ENCODE measurements at places on chromosomes 1 and 21.
A peak's percentile ranks its signal among the peaks of the same experiment; 100 is the strongest.

- DNase-seq, result no peak
Measured at GRCh38 chr1:2166254-2166653, 28.3 kb downstream of the FAAP20 start.

DNA sequence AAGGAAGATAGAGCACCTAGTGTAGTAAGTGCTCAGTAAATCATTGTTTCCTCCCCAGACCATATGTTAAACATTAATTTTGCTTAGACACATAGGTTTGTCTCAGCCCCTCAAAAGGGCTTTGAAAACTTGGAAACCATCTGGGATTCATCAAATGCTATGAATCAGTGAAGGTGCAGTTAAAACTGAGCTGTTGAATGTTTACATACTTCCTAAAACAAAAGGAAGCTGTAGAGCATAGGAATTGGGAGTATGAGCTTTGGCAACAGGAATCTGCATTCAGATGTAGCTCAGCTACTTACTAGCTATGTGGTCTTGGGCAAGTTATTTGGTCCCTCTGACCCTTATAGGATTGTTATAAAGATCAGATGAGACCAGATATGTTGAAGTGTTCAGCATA lies 18.7 kb upstream of the PODN start:
- DNase-seq, result no peak

DNA sequence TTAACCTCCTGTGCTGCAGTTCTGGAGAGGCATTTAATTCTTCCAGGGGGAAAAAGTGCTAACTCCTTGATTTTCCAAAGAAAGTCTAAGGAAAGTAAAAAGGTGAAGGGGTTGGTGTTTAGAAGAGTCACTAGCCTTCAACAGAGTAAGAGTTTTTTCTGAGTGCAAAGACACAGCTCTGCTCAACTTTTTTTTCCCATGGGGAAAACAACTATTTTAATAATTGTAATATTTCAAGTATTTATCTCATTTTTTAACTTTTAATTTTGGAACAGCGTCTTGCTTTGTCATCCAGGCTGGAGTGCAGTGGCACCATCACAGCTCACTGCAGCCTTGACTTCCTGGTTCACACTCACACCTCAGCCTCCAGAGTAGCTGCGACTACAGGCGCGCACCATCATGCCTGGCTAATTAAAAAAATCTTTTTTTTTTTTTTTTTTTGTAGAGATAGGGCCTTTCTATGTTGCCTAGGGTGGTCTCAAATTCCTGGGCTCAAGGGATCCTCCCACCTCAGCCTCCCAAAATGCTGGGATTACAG lies 202.6 kb downstream of the APP start:
- no peak for DNase-seq

DNA sequence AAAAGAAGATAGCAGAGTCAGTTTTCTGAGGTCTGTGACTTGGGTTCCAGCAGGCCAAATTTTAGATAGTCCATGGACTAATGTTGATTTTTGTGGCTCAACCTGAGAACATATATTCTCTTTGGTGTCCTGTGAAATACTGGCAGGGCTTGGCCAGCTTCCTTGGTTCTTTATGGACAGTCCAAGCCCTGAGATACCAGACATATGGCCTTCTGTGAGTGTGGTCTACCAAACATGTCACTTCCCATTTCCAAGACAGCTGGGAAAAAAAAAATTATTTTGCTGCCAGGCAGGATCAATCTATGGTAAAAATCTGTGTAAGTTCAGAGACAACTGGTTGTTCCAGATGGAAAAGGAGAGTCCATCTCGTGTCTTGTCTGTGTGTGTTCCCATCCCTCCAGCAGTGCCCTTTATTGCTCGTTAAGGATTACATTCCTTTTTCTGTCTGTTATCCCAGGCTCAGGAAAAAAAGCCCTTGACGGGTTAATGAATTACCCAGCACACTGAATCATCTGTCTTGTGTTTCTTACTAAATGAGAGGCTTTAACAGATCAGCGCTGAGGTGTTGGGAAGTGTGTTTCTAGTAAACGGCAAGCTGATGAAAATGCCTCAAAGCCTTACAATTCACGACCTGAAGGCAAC lies 33.4 kb upstream of the XPR1 start:
- DNase-seq, result no peak

DNA sequence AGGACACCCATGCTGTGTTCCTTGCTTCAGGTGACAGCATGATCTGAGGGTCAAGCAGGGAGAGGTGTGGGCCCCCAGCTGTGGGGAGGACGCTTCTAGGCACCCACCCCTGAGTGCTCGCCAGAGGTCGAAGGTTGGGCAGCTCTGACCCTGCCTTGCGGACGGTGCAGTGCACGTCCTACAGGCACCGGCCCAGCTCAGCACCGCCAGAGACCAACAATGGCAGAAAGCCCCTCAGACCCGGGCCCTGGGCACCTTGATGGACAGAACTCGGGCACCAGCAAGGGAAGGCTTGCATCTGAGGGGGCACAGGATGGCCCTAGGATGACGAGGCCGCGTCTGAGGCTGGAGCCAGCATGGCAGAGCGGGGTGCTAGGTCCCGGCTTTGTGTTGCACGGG lies 24.7 kb downstream of the NADK start:
- no peak for DNase-seq

- DNase-seq, result no peak
Measured at GRCh38 chr21:31397515-31397926, 53.5 kb upstream of the TIAM1 start.

DNA sequence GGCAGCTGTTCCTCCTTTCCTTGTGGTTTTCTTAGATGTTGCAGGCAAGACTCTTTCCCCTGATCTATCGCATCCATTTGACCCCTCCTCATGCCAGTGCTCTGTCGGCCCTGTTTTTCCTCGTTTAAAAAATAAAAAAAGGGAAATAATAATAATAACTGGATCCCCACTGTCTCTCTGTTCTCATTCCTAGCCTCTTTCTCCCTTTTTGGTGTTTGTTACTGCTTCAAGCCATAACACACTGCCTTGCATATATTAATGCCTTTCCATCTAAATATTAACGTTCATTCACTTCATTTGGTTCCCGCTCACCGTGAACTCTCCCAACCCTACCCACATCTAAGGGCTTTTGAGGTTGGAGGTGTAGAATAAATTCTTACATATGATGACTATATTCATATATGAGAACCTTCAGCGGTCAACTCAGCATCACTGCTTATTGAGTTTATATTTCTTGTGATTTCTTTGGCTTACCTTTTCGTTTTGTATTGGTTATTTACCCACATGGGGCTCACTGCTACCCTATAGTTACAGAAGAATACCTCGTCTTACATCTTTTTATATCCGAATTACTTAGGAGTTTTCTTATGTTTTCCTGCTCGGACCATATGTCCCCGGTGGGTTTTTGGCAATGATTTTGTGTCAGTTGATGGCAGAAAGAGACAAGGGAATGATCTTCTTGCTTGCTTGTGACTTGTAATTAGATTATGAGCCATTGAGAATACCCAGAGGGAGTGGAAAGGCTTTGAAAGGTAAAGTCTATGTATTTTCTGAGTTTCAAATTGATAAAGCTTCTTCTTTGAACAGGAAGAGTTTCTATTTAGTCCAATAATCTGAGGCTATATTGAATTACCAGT lies 805 bp downstream of the ATG4C start:
- peak; percentile 10 for DNase-seq

GRCh38 chr1:40782371-40782956 lies 1.1 kb upstream of the KCNQ4 start:
- DNase-seq, result no peak
